ENCODE measurements at places on chromosomes 5 and 9.

GRCh38 chr5:15695215-15695731, 195.3 kb downstream of the FBXL7 start:
- no peak for DNase-seq

DNA sequence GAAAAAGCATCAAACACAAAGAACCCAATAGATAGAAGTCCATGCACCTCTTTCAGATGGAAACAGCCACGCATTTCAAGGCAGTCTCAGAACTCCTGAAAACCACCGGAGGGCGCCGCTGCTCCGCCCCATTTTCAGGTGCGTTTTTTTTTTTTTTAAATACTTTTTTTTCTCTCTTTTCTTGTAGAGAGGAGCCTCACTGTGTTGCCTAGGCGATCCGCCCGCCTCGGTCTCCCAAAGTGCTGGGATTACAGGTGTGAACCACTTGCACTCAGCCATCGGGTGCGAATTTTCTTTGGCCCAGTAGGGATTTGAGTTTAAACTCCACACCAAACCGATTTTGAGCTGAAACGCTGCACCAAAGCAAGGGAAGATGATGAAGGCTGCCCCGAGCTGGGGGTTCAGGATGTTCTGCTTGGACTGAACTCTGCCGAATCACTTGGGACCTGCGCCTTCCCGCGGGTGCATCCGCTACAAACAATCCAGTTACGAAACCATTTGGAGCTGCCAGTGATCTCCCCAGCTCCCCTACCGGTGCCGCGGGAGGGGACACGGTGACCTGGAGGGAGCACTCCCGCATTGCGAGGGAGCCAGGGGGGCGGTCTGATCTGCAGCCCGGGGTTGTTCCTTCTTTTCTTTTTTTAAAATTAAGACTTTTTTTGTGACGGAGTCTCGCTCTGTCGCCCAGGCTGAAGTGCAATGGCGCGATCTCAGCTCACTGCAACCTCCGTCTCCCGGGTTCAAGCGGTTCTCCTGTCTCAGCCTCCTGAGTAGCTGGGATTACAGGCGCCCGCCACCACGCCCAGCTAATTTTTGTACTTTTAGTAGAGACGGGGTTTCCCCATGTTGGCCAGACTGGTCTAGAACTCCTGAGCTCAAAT, 1.4 kb downstream of the PTGR1 start:
- DNase-seq, result peak; percentile 79

DNA sequence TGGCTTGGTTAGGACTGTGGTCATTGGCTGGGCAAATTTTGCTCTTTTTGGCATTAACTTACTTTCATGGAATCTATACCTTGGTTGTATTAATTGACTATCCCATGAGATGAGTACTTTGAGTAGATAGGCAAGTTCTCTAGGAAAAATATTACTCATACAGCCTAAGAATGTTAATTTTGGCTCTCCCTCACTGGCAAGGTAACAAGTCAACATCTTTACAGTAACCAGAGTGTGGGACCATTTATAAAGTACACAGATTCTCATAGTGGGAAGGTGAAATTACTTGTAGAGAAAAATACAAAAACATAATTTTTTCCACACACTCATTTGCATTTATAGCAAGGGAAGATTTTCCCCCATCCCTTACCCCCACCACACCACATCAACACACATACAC, 154.6 kb upstream of the ZNF608 start:
- no peak for DNase-seq

DNA sequence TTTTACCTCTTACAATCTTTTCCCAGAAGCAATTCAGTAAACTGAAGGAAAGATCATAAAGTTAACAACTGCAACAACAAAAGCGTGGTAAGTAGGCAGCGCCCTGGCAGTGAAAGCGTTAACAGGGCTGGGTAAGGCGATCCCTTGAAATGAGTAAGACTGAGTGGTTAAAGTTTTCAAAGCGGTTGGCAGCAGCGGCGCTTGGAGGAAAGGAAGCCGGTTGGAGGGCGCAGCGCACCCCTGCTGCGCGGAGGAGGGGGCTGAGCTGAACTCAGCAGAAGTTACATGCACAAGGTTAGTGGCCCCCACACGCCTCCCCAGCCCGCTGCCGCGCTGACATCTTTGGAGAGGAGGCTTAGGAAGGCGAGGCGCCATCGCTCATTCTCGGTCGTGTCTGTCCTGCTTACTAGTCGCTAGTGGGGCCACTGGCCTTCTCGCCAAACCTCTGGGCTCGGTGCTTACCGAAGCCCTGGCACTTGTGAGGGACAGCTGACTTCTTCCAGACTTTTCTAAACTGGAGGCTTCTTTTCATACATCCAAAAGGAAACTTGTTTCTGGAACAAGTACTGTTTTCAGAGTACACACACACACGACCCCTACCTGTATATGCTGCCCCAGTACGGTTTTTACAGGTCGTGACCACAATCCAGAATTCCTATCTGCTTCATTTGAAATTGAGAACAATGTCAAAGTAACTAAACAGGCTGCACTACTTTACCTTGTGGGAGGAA, at the start of gene SH3RF2:
Gene SH3RF2 (plus strand): TSS at position 178 of the 731 bp plus-strand sequence. CDS start 1,351 bp downstream, outside the sequence.
- DNase-seq, result peak; percentile 70

DNA sequence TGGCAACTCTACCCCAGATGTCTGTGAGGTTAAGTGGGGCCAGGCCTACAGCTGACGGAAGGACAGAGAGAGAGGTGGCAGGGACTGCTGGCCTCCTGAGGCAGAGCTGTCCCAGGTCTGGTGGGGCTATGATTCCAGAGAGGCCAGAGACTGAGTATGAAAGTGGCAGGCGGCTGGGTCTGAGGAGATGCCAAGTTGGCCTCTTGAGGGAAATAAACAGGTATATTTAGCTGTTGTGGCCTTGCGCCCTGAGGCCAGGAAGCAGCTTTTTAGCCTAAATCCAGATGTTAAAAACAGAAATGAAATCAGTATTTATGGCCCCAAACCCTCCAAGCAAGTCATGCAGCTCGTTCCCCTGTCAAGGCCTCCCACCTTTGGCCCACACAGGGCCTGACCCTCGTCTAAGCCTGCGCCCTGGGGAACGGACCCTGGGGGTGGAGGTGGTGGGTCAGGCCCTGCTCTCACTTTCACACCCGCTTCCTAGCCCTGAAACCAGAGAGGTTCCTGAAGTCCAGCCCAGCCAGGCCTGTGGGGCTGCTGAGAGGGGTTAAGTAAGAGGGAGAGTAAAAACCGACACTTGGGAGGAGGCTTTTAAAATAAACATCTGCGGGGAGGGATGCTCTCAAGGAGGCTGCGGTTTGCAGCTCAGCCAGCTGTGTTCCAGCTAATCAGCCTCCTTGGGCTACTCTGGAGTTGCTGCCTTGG, 18.7 kb downstream of the PCDHGC5 start:
- DNase-seq, result no peak

- peak; percentile 90 for DNase-seq
These were observed 4.4 kb upstream of the SMIM3 start for GRCh38 chr5:150774145-150774544.

GRCh38 chr5:123868881-123869280, 356.9 kb downstream of the CSNK1G3 start:
- no peak for DNase-seq
